ENCODE measurements at places on chromosomes 3 and 15.

GRCh38 chr15:83158393-83158792, 49.2 kb downstream of the HDGFL3 start:
- no peak for DNase-seq

DNA sequence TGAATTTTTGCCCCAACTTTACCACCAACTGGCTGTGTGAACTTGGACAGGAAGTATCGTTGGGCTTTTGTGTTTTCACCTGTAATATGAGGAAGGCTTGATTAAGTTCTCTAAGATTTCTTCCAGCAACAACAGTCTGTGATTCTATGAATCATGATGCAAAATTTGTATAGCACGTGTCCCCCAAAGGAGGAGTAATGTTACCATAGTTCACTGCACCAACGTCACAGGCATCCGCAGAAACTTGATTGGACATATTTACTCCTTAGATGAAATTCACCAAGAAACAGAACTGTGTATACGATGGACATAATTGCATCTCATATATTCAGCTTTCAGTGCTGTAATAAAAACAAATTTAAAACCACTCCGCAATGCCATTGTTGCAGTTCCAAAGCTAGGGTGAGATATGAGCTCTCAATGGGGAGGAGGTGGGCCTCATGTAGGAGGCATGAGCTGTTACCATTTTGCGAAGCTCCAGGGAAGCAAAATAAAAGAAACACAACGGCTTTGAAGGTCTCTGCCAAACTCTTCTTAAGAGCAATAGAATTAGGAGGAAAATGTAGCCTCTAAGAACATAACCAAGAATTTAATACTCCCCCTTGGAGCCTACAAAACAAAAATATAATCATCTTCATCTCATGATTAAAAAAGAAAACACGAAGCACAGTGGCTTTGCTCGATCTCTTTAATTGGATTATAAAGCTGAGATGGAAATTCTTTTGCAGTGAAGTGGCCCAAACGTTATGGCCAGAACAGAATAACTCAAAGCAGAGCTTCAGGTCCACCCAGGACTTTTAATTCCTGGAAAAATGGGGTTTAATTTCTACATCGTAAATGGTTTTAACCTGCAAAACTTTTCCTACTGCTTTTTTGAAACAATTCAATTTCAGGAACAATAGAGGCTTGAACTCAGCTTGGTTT, 80.7 kb downstream of the CHST2 start:
- DNase-seq: no peak

DNA sequence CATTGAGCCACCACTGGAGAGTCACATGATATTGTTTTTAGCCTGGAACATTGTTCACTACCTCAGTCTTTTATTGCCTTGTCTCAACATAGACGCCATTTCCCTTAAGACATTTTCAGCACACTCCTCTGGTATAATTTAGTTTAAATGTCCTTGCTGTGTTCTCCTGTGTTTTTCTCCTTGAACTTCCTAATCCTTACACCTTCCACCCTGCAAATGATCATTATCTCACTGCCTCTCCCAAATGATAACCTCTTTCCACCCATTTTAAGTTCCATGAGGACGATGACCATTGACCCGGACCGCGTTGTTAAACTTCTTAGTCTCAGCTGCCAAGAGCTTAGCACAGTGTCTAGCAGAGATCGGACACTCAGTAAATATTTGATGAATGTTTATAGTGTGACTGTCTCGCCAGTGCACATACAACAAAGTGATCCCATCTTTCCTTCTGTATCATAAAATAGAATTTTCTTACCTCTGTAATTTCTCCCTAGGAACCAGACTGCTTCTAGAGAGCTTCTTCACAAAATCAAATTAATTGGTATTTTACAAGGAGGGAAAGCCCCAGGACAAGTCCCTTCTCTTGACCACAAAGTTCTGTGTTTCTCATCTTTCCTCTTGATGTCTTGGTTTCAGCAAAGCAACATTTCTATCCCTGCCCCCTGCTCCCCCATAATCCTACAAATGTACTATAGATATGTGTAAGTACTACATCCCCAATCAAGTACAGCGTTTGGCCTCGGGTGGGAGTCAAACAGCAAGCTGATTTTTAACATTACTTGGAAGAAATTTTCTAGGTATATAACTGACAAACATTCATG, 429.6 kb downstream of the LPP start:
- no peak for DNase-seq

DNA sequence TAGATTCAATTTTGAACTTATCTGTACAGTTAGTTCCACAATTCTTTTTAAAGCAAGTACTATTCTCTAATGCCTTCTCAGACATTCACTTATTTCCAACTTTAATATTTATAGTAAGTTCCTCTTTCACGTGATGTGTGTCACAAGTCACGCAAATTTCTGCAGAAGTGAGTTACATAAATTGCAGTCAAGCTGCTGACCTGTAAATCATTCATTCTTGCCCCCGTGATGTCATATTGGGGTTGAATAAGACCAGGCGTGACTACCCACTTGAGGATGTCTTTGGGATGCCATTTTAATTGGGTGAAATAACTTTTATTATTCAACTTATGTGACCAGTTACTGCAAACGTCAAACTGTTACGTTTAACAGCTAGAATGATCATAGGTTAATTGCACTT, 15.1 kb downstream of the PPARG start:
- no peak for DNase-seq

DNA sequence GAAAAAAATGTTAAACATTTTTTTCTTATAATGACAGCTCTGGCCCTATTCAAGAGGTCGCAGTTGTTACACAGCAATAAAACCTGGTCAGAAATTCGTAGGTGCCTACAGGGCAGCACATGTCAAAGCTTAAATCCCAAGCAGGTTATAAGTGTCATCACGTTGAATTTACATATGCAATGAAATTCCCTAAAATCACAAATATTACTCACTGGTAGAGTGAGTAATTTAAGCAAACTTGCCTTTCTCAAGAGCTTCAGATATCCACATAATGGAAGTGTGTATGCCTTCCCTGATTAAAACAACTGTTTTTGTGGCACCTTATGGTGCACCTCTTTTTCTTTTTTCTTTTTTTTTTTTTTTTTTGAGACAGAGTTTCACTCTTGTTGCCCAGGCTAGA, 90.7 kb upstream of the FNDC3B start:
- DNase-seq: no peak

DNA sequence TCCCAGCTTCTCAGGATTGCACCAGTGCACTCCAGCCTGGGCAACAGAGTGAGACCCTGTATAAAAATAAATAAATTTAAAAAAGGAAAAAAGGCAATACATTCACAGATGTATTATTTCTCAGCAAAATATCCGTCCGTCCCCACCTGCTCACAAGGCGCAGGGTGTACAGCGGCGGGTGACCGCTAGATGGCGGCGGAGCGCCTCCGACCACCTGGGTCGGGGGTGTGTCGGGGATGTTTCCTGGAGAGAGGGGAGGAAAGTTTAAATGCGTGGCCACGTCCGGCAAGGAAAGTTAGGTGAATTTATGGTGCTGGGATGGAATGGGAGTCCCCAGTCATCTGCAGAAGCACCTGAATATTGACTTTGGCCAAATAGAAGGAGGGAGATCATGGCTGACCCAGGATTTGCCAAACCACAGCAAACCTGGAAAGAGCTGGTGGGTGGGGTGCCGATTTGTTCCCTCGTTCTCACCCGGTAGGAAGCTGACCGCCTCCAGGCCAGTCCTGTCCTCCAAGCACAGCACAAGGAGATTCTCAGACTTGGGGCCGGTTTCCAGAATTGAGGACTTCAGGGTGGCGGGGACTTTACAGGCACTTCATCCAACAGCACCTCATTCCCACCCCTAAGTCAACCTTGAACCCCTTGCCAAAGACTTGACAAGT, 88.3 kb downstream of the TMEM266 start:
- peak; percentile 72 for DNase-seq

DNA sequence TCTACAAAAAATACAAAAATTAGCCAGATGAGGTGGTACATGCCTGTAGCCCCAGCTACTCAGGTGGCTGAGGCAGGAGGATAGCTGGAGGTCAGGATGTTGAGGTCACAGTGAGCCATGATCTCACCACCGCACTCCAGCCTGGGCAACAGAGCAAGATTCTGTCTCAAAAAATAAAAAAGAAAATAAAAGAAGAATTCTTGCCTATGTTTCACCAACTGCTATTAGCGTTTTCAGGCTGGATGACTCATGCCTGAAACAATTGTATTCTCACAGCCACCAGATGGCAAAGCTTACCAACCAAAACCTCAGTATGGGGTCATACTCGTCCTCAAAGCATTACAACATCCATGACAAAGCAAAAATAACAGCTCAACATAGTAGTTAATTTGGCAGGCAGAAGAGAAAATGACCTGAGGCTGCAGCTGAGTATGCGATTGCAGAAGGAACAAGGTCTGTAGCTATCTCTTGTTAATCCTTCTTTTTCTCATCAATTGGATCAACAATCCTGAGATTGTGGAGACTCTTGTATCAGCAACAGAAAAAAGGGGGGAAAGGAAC, 52.2 kb downstream of the TP53BP1 start:
- peak; percentile 14 for DNase-seq

Measured in GM06990 (cell line).